Motor neuron (in vitro differentiated cells): ENCODE measurements at places on chromosomes 6 and 20. TPM values are rescaled to one million over a fixed set of nuclear protein-coding genes. Genes with fewer than 3 reads are reported as not detected.

DNA sequence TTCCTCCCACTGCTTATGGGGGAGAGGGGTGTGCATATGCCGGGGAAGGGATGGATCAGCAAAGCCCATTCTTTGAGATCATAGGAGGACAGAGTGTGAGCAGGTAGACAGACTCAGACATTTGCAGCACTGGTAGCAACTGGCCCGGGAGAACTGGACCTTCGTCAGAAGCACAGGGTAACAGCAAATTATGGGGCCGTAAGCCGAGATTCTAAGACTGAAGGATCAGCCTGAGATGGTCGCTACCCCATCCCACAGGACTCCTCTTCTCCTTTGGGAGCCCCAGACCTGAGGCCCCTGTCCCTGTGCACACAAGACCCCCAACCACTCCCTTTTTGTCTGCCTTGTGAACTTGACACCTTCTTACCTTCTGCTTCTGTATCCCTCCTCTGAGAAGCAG, 106.5 kb downstream of the TOX2 start:
- no peak for ATAC-seq

- ATAC-seq = no peak
Observed at GRCh38 chr6:15121443-15121842, 124.4 kb upstream of the JARID2 start.

- ATAC-seq = no peak
Observed at GRCh38 chr20:13349235-13349604, 128.1 kb downstream of the ISM1 start.

DNA sequence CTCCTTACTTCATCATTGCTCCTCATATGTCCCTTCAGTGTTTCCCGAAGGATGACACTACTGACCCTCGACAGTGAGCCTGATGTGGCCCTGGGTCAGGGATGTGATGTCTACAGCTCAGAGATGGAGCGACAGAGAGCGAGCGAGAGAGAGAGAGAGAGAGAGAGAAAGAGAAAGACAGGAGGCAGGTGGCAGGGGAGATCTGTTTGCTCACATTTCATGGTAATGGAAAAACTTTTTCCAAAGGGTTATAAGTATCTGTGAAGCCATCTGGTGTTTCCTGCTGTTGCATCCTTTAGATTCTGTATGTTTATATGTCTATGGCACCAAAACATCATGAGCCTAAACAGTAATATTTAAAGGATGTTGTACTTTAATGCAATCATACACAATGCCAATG, 77.2 kb downstream of the PPP1R3G start:
- no peak for ATAC-seq

DNA sequence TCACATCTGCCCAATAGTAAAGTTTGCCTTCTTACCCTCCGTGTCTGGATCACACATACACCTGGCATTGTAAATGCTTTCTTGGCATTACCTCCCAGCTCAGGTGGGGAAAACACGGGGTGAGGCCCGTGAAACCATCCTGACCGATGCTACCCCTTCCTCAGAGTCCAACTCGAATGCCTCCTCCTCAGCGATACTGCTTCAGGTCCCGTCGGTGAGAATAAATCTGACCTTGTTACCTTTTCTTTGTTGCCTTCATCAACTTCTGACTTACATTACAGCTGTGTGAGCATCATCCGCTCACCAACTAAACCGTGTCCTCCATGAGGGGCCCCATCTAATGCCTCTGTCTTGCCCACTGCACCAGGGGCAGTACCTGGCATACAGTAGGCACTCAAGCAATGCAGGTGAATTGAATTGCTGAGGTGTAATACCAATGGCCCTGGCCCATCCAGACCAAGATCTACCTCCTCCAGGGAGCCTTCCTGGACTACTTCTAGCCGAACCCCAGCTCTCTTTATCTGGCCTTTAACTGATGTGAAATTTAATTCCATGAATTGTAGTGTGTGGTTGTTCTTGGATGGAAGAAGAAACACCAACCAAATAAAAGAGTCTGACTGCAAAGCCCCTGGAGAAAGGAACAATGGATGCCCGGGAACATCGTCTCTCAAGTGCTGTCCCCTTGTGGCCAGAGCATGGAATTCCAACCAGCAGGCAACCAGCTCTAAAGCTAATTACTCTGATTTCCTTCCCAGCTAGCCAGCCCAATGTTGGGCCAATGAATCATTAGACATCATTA, 141.5 kb downstream of the ANKRD60 start:
- no peak for ATAC-seq

DNA sequence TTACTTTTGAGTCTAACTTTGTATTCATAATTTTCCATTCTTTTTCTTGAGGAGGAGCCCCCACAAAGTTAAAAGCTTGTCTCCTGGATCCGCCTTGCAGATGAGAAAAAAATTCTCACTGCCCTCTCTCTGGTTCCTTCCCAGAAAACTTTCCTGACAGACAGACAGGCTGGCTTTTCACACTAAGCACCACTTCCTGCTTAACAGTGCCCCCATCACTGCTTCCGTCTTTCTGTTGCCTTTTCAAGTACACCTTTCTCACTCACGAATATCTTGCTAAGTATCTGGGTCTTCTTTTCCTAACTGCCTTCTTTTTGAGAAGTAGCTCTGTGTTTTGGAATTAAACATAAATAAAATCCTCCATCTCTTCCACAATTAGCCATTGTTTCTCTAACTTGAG, 19.8 kb upstream of the LMBRD1 start:
- ATAC-seq = no peak

DNA sequence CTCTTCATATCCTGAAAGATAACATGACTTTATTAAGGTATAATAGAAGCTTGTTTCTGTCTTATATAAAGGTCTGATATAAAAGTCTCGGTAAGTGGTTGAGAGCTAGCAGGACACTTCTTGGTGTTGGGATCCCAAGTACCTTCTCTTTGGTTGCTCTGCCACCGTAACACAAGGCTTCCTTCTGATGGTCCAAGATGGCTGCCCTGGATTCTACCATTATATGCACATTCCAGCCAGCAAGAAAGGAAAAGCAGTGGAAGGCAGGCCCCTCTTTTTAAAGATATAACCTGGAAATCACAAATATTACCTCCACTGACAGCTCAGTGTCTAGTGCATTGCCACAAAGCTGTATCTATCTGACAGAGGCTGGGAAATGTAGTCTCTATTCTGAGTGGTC, 75.0 kb downstream of the TSHZ2 start:
- ATAC-seq = no peak

DNA sequence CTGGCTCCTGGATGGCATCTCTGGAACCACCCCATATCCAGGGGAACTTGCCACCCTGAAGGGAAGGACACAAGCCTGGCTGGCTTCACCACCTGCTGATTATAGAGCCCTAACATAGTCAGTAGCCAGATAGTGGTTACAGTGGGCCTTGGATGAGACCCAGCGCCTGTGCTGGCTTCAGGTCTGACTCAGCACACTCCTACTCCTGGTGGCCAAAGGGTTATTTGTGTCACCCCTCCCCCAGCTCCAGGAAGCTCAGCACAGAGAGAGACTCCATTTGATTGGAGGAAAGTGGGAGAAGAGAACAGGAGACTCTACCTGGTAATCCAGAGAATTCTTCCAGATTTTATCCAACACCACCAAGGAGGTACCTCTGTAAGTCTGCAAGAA, 12.8 kb downstream of the SNX14 start:
- ATAC-seq = no peak

GRCh38 chr6:109051301-109052017, 43.2 kb downstream of the SESN1 start:
- no peak for ATAC-seq

DNA sequence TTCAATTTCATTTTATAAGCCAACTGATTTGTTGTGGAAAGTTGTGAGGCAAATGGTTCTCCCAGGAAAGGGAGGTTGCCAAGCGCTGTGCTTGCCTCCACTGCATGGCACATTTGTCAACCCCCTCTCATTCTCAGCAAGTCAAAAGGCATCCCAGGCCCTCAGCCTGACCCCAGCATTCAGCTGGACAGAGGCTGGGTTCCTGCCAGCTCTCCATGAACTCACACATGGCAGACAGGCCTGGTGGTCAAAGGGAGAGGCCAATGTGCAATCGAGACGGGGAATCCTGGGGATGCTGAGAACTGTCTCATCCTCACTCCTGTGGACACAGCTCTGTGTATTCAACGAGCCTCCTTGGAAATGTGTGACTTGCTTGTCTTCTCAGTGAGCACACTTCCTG, 106.0 kb upstream of the CDH4 start:
- peak; percentile 90 for ATAC-seq

DNA sequence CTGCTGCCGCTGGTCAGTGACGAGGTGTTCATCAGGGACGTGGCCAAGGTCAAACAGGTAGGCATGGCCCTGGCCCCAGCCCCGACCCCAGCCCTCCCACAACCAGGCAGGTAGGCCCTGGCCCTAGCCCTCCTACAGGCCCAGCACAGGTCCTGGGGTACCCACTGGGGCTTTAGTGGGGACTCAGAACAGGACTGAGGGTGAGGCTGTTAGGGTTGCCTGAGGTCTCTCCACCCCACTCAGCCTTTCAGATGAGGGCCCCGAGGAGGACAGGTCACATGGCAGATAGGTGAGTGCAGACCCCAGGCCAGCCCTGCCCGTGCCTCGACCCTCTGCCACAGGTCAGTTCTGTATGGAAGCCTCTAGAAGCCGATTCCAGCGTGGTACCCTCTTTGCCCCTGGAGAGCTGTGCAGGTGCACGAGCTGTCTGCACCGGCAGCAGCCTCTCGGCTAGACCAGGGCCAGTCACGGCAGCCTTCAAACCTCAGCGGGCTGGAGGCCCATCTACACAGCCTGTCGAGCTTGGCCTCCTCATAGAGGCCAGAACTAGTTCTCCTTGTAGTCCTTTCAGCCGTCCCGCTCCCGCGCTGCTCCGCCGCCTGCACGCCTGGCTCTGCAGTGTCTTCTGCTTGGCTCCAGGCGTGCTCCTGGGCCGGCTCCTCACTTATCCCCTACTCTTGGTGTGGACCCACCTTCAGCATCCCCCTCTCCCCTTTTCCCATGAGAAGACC, 35.5 kb downstream of the PYGB start:
- ATAC-seq = peak; percentile 15

DNA sequence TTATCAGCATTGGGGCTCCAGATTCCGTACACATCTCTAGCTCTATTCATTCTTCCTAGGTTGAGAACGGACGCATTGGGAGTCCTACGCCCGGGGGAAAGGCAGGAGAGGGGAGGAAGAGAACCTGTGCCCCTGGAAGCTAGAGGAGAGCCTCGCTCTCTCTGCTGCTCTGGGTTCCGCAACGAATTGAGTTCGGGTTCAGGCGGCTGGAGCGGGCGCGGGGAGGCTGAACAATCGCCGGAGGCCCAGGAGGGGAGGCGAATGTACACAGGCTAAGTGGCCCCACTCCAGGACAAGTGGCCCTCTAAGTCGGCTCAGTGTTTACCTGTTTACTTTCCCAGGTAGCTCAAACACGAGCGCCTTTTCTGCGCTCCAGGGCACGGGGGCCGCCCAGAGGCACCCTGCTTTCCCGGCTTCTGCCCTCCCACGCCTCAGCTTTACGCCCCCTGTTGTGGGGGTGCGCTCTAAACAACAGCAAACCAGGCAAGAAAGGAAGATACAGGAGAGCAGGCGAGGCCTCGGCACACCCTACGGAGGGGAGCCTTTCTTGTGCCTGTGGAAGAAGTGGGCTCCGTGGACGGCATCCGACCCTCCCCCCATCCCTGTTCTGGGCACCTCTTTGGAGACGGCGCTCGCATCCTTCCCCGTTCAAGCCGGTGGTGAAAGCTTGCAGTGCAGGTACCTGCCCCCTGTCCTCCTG, 4.6 kb upstream of the NKX2-2 start:
- no peak for ATAC-seq

DNA sequence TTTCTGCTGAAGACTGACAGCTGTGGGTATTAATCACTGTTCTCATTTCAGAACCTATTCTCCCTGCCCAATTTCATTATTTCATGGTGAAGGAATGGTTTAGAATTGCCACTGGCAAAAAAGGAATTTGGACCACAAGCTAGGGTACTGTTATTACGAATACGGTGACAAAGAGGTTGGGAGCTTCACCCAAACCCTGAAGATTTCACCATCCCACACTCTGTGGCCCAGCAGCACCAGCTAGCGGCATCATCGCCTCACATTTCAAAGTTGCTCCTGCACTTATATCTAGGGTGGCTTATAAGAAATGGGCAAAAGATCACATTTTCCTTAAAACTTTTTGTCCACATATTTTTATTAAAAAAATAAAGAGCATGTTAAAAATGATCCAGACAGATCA, 236.1 kb downstream of the SYNDIG1 start:
- no peak for ATAC-seq

- ATAC-seq = no peak
Observed at GRCh38 chr20:2820084-2820895, 4.1 kb downstream of the TMEM239 start.

The FAM217A gene
- 0.96 and 2.2 TPM in 2 replicates for total RNA-seq

The FKBP1C gene
- 0.28 and 0.98 TPM in 2 replicates for total RNA-seq

The CST7 gene
- not detected in 2 replicates for total RNA-seq

The ATP6V1G2 gene
- 84.0 and 91.8 TPM in 2 replicates for total RNA-seq

The TSPO2 gene
- not detected in 2 replicates for total RNA-seq

The ZFP57 gene
- not detected in 2 replicates for total RNA-seq

The STMN3 gene
- 148 and 155 TPM in 2 replicates for total RNA-seq

The NKX2-4 gene
- total RNA-seq = not detected in 2 replicates

The KCNB1 gene
- total RNA-seq = 7.3 and 7.4 TPM in 2 replicates

The DNAH8 gene
- under 0.01 and 0.05 TPM in 2 replicates for total RNA-seq

The CCN5 gene
- 0.43 and 0.74 TPM in 2 replicates for total RNA-seq

The PCK1 gene
- 0.83 and 1.3 TPM in 2 replicates for total RNA-seq

The FHL5 gene
- total RNA-seq = not detected in 2 replicates

The NOTCH4 gene
- 4.3 and 4.7 TPM in 2 replicates for total RNA-seq

The TMEM244 gene
- total RNA-seq = not detected in 2 replicates

The COL12A1 gene
- total RNA-seq = 27.0 and 29.3 TPM in 2 replicates

The C6orf15 gene
- 0.39 and 1.00 TPM in 2 replicates for total RNA-seq
